ENCODE measurements at places on chromosomes 13 and 19.

DNA sequence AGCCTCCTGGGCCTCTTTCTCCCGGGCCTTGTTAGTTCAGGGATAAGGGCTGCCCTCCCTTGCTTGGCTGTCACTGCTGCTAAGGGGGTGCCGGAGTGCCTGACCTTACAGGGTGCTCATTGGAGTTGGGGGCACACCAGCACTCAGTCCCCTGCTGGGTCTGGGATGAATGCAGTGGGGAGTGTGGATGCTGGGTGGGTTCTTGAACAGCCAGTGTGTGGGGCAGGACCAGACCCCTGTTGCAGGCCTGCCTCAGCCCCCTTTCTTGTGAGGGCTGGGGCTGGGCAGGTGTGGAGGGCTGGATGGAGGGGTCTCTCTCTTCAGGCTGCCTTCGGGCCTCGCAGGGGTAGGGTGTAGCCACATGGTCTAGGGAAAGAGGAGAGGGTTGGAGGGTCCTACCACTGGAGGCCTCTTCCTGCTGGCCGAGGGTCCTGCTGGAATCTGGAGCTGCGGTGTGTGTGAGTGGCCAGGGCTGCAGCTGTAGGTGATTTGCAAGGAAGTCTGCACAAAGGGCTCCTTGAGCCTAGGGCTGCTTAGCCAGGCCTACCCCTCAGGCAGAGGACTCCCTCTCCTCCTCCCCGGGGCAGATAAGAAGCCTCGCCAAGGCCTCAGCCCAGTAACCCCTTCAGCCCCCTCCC is 3.2 kb downstream of the CEBPA start:
- peak overlapping the region; percentile 21 for H3K4me3 ChIP-seq
- H3K27me3 ChIP-seq = peaks cover 16% of the 10 kb centered on the region
- H3K36me3 ChIP-seq = no peaks in the 10 kb centered on the region
- no peak overlapping the region for H3K27ac ChIP-seq

- no peak overlapping the region for H3K4me3 ChIP-seq
- H3K27me3 ChIP-seq = no peaks in the 10 kb centered on the region
Observed at GRCh38 chr13:21326155-21327031, 132.7 kb downstream of the ZDHHC20 start.

GRCh38 chr19:18649371-18650020 is 12.7 kb downstream of the KLHL26 start:
- H3K4me1 ChIP-seq = peaks cover 16% of the 10 kb centered on the region
- H3K27ac ChIP-seq = no peak overlapping the region
- H3K36me3 ChIP-seq = peaks cover 3% of the 10 kb centered on the region
- H3K27me3 ChIP-seq = no peaks in the 10 kb centered on the region
- DNase-seq = no peak
- peak overlapping the region; percentile 15 for H3K4me3 ChIP-seq

- H3K27me3 ChIP-seq = peaks cover 5% of the 10 kb centered on the region
- no peak for DNase-seq
- H3K4me3 ChIP-seq = no peak overlapping the region
- H3K27ac ChIP-seq = no peak overlapping the region
- no peaks in the 10 kb centered on the region for H3K4me1 ChIP-seq
Observed at GRCh38 chr13:77874406-77874805, 44.2 kb downstream of the EDNRB start.

- no peaks in the 10 kb centered on the region for H3K36me3 ChIP-seq
- no peak for DNase-seq
- no peak overlapping the region for H3K4me3 ChIP-seq
- no peaks in the 10 kb centered on the region for H3K27me3 ChIP-seq
- no peak overlapping the region for H3K27ac ChIP-seq
Observed at GRCh38 chr13:107907065-107907805, 308.1 kb downstream of the LIG4 start.

DNA sequence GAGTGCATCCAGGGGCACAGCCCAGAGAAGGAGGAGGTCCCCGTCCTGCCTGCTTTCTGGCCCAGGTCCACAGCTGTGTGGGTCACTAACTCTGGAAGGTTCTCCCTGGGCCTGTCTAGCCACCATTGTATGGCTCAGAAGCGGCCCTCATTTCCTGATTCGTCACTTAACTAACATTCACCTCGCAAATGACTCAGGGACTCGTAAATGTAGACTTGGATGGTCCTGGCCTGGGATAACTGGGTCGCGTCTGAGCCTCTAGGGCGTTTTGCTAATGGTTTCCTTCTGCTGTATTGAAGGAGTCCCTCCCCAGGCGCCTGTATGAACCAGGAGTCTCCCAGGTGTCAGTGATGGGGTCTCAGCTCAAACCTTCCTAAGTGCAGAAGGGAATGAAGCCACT is 162.8 kb downstream of the ZNF536 start:
- H3K4me1 ChIP-seq = no peaks in the 10 kb centered on the region
- no peak overlapping the region for H3K27ac ChIP-seq
- no peak overlapping the region for H3K4me3 ChIP-seq
- no peaks in the 10 kb centered on the region for H3K36me3 ChIP-seq
- no peak for DNase-seq

DNA sequence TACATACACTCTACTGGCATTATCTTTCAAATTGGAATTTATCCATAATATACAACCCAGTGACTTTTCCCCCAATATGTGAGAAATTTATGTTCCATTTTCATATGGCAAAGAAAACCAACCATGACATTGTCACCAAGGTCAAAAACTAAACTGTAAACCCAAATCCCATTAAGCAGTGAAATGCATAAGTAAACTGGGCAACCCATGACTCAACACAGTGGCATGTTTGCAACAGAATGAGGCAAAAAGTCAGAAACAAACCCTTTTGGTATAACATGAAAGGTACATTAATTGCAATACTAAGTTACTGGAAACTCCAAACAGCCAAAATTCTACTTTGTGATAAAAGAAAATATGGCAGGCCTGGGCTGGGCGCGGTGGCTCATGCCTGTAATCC is 4.9 kb downstream of the ZNF878 start:
- no peak overlapping the region for H3K4me3 ChIP-seq
- no peak for DNase-seq
- peaks cover 7% of the 10 kb centered on the region for H3K27me3 ChIP-seq
- H3K36me3 ChIP-seq = peaks cover 4% of the 10 kb centered on the region
- H3K27ac ChIP-seq = no peak overlapping the region

- no peak for DNase-seq
- no peak overlapping the region for H3K27ac ChIP-seq
- H3K27me3 ChIP-seq = peaks cover 9% of the 10 kb centered on the region
Observed at GRCh38 chr13:45828256-45828968, 23.1 kb downstream of the SIAH3 start.

- H3K4me1 ChIP-seq = peaks cover 3% of the 10 kb centered on the region
- no peak overlapping the region for H3K4me3 ChIP-seq
- DNase-seq = no peak
- H3K36me3 ChIP-seq = no peaks in the 10 kb centered on the region
- no peak overlapping the region for H3K27ac ChIP-seq
Observed at GRCh38 chr19:18393836-18394235, 3.6 kb downstream of the LRRC25 start.

GRCh38 chr19:30161770-30162169 is 210.4 kb upstream of the ZNF536 start:
- peaks cover 6% of the 10 kb centered on the region for H3K27me3 ChIP-seq
- H3K27ac ChIP-seq = no peak overlapping the region
- no peak for DNase-seq
- H3K4me1 ChIP-seq = no peaks in the 10 kb centered on the region
- H3K36me3 ChIP-seq = no peaks in the 10 kb centered on the region

GRCh38 chr13:46647512-46648065 is 94.6 kb downstream of the LRCH1 start:
- H3K36me3 ChIP-seq = no peaks in the 10 kb centered on the region
- no peaks in the 10 kb centered on the region for H3K27me3 ChIP-seq
- no peak overlapping the region for H3K4me3 ChIP-seq
- H3K4me1 ChIP-seq = peaks cover 25% of the 10 kb centered on the region
- peak overlapping the region; percentile 56 for H3K27ac ChIP-seq

DNA sequence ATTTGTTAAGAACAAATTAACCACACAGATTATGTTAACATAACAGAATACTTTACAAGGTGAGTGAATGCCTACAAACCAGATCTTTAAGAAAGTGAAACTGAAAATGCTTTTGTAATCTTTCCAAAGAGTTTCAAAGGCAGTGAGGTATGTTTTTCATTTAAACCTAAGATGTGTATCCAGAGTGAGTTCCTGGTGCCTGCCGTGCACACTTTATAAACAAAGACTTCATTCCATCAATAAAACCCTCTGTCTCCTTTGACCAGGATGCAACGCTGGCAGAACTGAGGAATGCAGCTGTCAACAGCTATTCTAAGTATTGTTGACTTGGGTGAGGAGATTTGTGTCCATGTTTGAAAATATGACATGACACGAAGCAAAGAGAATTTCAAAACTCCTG is 344.6 kb downstream of the DNAJC15 start:
- no peaks in the 10 kb centered on the region for H3K36me3 ChIP-seq
- H3K27me3 ChIP-seq = no peaks in the 10 kb centered on the region
- DNase-seq = no peak
- H3K4me3 ChIP-seq = peak overlapping the region; percentile 76
- H3K4me1 ChIP-seq = peaks cover 23% of the 10 kb centered on the region
- peak overlapping the region; percentile 61 for H3K27ac ChIP-seq

DNA sequence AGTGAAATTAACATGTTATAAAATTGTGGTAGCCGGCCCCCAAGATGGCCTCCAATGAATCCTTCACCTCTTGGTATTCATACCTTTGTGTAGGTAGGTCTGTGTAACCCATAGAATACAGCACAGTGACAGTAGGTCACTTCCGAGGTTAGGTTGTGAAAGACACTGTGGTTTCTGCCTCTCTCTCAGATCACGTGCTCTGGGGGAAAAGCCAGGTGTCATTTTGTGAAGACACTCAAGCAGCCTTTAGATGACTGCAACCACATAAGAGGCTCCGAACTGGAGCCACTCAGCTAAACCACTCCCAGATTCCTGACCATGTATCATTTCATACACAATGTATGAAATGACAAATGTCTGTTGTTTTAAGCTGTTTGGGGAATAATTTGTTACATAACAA is 9.8 kb upstream of the USPL1 start:
- H3K4me3 ChIP-seq = no peak overlapping the region
- H3K27me3 ChIP-seq = no peaks in the 10 kb centered on the region
- peak overlapping the region; percentile 93 for H3K27ac ChIP-seq
- H3K4me1 ChIP-seq = peaks cover 26% of the 10 kb centered on the region
- DNase-seq = peak; percentile 57

- no peaks in the 10 kb centered on the region for H3K36me3 ChIP-seq
- H3K27me3 ChIP-seq = no peaks in the 10 kb centered on the region
- no peak for DNase-seq
- no peak overlapping the region for H3K4me3 ChIP-seq
- H3K4me1 ChIP-seq = no peaks in the 10 kb centered on the region
- H3K27ac ChIP-seq = no peak overlapping the region
Observed at GRCh38 chr13:74839656-74840055, 642.3 kb downstream of the TBC1D4 start.

DNA sequence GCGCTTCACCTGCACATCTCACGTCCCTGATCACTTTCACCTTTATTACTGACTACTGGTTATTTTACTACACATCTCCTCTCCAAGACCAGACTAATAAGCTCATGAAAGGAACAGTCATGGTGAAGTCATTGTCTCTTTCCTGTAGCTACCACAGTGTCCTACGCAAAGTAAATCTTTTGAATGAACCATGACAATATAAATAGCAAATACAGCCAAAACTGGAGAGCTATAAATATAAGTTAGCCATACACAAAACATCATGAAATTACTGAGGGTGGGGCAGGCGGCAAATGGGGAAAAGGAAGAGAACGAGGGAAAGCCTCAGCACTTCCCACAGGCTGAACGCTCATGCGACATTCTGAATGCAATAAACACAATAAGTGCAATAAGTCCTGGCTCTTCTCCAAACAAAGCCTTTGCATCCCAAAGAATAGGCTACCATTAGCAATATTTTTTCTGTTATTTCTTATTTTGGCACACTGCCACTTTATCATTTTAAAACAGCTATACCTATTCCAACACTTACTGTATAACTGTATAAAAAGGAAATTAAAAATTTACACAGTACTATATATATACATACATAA is 62.5 kb downstream of the TUBGCP3 start:
- H3K4me1 ChIP-seq = no peaks in the 10 kb centered on the region
- no peaks in the 10 kb centered on the region for H3K27me3 ChIP-seq
- DNase-seq = no peak
- H3K4me3 ChIP-seq = no peak overlapping the region

- H3K27me3 ChIP-seq = no peaks in the 10 kb centered on the region
- H3K36me3 ChIP-seq = no peaks in the 10 kb centered on the region
- peaks cover 27% of the 10 kb centered on the region for H3K4me1 ChIP-seq
- H3K4me3 ChIP-seq = no peak overlapping the region
- DNase-seq = no peak
Observed at GRCh38 chr19:42531313-42531712, 3.0 kb upstream of the CEACAM1 start.

DNA sequence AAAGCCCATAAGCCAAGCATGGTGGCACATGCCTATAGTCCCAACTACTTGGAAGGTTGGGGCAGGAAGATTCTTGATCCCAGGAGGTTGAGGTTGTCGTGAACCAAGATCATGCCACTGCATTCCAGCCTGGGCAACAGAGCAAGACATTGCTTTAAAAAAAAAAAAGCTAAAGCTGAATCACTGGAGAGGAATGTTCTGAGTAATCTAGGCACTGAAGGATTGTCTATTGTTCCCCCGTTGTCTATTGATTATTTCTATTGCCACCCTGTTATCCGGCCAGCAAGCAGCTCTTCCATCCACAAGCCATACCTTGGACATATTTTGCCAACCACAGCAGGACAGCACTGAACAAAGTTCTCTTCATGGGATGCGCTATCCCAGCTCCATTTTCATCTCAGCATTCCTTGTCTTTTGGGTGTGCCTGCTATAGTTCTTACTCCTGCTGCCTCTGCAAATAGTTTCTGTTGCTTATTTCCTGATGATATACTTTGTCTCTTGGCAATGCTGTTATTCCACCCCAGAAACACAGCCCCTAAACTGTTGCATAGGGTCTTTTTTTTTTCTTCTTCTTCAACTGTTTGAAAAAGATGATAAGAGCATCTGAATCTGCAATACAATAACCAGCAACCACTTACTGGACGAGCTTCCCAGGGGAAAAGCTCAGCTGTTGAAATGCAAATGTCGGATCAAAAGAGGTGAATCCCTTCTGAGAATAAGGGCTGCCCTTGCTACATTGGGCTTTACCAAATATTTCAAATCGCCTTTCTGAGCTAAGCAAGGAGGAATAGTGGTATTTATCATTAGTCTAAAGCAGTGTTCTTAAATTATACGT is 22.2 kb upstream of the SIAH3 start:
- no peaks in the 10 kb centered on the region for H3K36me3 ChIP-seq
- no peak overlapping the region for H3K4me3 ChIP-seq
- DNase-seq = no peak
- no peak overlapping the region for H3K27ac ChIP-seq
- peaks cover 18% of the 10 kb centered on the region for H3K27me3 ChIP-seq

GRCh38 chr19:30049226-30049625 is 107.2 kb downstream of the URI1 start:
- no peaks in the 10 kb centered on the region for H3K27me3 ChIP-seq
- no peak overlapping the region for H3K4me3 ChIP-seq
- H3K4me1 ChIP-seq = peaks cover 11% of the 10 kb centered on the region
- H3K27ac ChIP-seq = no peak overlapping the region
- DNase-seq = no peak

- H3K27ac ChIP-seq = no peak overlapping the region
- no peak overlapping the region for H3K4me3 ChIP-seq
- peaks cover 9% of the 10 kb centered on the region for H3K4me1 ChIP-seq
- no peaks in the 10 kb centered on the region for H3K27me3 ChIP-seq
- no peak for DNase-seq
Observed at GRCh38 chr19:2464389-2464788, 7.6 kb upstream of the LMNB2 start.
